ENCODE measurements at places on chromosomes 6 and 20.

- no peak for DNase-seq
These were observed 23.5 kb upstream of the PAX1 start for GRCh38 chr20:21681922-21682318.

- no peak for DNase-seq
These were observed 967 bp downstream of the KIAA0408 start for GRCh38 chr6:127458222-127458621.

GRCh38 chr6:89116702-89117101 lies 1.2 kb downstream of the SRSF12 start:
- DNase-seq = no peak

DNA sequence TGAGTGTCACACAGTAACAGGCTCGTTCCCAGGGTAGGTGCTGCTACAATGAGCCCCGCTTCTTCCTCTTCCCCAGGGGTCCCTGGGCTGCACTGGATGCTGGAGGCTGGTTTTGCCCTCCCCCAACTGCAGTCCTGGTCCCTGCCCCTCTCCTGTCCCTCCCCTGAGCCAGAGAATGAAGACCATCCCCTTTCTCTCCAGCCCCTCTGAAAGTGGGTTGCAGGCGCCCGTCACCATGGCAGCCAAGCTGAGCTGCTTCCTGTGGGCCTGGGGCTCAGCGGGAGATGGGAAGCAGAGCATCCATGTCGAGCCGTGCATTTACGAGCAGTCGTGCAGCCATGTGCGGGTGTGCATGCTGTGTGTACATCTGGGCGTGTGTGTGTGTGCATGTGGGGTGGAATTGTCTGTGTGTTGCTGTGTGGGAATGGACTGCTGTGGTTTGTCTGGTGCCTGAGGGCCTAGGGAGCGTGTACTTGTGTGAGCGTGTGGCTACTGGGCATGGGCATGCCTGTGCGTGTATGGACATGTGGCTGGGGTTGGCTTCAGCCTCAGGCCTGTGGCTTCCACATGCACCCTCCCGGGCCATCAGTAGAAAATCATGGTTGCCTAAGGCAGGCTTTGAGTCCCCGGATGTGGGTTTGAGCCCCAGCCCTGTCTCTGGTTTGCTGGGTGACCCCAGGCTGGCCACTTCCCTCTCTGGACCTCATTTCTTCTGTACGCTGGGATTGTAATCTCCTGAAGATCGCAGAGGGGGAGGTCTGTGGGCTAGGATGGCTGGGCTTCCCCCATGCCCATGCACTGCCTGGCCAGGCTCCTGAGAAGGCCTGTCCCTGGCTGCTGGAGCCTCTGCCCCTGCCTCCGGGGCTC lies 48.8 kb downstream of the SRC start:
- no peak for DNase-seq

- no peak for DNase-seq
These were observed 71.0 kb upstream of the MRAP2 start for GRCh38 chr6:83962582-83962981.
